ENCODE measurements at places on chromosomes 13 and 19.
A peak's percentile ranks its signal among the peaks of the same experiment; 100 is the strongest.

- no peak for DNase-seq
Observed at GRCh38 chr19:4557144-4557970, 2.1 kb downstream of the SEMA6B start.

DNA sequence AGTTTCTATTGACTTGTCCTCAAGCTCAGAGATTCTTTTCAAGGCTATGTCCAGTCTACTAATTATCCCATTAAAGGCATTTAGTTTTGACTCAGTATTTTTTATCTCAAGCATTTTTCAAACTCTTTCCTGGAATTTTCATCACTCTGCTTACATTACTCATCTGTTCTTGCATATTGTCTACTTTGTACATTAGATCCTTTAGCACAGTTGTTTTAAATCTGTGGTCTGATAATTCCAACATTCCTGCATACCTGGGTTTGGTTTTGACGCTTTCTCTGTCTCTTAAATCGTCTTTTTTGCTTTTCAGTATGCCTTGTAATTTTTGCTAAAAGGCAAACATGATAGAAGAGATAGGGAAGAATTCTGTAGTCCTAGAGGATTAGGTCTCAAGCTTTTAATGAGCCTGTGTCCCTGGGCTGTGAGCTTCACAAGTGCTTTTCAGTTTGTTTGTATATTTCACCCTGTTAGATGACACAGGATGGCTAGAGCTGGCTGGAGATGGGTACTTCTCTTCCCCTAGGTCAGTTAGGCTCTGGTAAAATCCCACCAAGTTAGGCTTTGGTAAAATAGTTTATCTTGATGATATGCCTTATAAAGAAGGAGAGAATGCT is 46.1 kb upstream of the GPC6 start:
- no peak for DNase-seq

DNA sequence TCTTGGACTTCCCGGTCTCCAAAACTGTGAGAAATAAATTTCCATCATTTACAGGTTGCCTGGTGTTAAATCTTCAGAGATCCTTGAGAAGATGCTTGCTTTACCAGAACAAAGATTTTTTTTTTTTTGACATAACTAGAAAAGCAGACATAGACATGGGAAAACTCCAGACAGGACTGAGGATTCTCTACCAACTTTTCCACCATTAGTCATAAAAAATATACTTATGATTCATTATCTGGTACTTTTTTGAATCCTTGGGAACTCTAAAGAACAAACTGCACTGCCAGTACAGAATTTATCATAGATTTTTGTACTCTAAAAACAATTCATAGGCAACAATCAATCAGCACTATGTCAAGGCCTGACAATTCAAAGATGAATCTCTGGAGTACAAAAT is 487.6 kb downstream of the EFNB2 start:
- DNase-seq: no peak

DNA sequence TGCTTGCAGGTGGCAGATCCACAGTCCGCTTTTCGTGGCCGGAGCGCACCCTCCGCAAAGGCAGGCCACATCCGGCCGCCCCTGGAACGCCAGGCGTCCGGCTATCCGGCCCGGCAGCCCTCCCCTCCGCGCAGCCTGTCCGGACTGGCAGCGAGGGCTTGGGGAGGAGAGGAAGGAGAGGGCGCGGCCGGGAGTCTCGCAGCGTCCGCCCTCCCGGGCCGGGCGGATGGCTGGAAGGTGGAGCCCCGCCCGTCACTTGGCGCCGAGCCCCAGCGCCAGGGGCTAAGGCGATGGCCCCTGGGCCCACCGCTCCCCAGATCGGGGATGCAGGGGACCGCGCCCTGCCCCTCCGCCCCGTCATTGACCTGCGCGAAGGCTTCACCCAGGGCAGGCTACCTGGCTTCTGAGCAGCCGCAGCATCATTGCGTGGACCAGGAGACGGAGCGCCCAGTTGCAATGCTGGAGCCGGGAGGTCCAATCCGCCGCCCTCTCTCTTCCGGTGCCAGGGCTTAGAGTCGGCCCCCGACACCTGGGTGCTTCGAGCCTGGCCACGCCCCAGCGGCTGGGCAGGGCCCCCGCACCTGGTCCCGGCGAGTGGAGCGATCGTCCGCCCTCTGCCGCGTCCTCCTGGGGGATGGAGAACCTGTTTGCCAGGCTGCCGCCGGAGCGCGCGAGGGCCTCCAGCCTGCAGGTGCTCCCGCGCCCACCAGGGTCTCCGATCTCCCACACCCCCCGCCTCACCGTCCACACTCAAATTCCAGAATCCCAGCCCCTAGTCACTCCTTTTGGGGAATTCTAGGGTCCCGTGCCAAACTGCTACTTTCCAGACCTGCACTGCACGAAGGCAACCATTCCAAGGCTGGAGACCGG is at the start of gene FUT1:
Gene FUT1 (minus strand): TSS at position 146 of the 870 bp plus-strand sequence. CDS start 1,360 bp downstream, outside the sequence.
- no peak for DNase-seq

GRCh38 chr13:37681281-37682032 is 82.9 kb upstream of the POSTN start:
- no peak for DNase-seq

- DNase-seq: no peak
Observed at GRCh38 chr13:40662866-40663265, 3.6 kb downstream of the FOXO1 start.

DNA sequence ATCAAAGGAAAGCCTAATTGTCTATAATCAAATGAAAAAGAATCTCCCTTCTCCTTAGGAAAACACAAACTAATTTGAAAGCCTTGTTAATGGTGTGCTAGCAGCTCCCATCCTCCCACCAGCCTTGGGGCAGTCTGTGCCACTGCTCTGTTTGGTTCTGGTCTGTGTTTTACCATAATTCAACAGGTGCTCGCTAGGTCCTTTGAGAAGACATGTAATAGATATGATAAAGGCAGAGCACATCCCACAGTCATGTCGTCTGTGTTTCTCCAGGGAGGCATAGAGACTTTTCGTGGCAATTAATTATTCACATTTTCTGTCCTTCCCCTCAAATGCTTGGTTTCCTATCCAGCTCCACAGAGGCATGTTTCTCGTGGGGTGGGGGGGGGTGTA is 23.8 kb downstream of the FAM124A start:
- no peak for DNase-seq

DNA sequence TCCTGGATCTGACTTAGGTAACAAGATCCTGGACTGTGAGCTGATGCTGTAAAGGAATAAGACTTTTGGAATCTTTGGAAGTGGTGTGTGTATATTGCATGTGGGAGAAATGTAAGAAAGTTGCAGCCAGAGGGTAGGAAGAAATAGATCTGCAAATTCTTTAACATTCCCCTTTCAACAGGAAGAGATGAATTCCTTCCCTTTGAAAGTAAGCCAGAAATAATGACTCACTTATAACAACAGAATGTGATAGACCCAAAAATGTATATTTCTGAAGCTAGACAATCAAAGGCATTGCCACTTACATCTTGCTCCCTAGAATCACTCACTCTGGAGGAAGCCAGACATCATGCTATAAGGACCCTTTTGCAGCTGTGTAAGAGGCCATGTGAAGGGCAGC is 9.8 kb upstream of the SIAH3 start:
- DNase-seq: no peak

GRCh38 chr13:36362251-36362650 is 16.1 kb upstream of the SPART start:
- no peak for DNase-seq

DNA sequence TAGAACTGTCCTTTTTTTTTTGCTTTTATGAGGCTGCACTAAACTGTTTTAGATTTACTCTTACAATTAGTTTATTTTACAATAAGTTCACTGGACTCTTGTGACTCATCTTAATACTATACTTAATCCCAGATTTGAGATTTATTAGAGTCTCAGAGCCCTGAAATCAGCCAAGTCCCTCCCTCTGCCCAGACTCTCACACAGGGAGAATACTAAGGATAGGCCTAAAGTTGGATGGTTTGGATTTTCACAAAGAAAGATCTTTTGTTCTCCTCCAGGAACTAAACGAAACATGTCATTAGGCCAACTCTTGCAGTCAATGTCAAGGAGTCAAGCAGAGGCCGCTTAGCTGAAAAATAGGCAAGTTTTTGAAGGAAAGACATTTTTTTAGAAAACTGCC is 42.7 kb upstream of the MIR17HG start:
- no peak for DNase-seq

- DNase-seq: peak; percentile 79
Observed at GRCh38 chr13:52848455-52849195, at the start of gene PCDH8. PCDH8 (minus strand) TSS chr13:52848640; CDS start chr13:52848436, 204 bp downstream.

- no peak for DNase-seq
Observed at GRCh38 chr13:19737844-19738557, 44.7 kb downstream of the PSPC1 start.

GRCh38 chr13:20337884-20338551 is 105.9 kb upstream of the GJB6 start:
- DNase-seq: no peak

DNA sequence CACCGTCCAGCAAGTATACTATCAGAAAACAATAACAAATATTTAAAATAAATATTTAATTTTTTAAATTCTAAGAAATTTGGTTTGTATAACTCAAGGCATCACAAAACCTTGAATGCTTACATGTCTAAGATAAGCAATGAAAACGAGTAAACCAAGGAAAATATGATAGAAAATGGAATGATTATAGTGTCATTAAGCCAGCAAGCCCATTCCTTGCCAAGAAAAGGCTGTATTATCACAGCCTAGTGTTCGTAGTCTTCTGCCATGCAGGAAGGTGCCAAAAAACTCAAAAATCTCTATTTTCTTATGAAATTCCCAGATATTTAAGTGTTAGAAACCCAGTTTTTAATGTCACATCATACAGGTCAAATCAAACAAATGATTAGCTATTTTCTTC is 136.4 kb downstream of the STOML3 start:
- DNase-seq: no peak

- no peak for DNase-seq
Observed at GRCh38 chr19:38527466-38528136, 90.2 kb downstream of the MAP4K1 start.

DNA sequence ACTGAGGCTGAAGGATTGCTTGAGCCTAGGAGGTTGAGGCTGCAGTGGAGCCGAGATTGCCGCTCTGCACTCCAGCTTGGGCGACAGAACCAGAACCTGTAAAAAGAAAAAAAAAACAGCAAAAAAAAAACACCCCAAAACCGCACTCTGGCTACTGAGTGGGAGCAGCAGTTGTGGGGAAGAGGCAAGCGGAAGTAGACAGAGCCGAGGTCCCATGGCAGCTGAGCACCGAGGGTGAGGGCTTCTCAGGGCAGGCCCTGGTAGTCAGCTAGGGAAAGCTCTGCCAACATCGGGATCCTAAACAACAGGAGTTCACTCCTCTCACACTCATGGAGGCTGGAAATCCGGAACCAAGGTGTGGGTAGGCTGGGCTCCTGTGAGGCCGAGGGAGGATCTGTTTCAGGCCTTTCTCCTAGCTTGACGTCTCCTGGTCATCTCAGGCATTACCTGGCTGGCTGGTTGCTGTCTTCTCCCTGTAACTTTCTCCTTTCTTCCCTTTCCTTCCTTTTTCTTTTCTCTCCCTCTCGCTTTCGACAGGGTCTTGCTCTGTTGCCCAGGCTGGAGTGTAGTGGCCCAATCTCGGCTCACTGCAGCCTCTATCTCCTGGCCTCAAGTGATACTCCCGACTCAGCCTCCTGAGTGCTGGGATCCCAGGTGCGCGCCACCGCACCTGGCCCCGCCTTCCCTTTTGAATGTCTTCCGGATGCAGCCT is 15.8 kb upstream of the LATS2 start:
- DNase-seq: no peak

- no peak for DNase-seq
Observed at GRCh38 chr13:113406321-113407102, 42.6 kb upstream of the GRTP1 start.

DNA sequence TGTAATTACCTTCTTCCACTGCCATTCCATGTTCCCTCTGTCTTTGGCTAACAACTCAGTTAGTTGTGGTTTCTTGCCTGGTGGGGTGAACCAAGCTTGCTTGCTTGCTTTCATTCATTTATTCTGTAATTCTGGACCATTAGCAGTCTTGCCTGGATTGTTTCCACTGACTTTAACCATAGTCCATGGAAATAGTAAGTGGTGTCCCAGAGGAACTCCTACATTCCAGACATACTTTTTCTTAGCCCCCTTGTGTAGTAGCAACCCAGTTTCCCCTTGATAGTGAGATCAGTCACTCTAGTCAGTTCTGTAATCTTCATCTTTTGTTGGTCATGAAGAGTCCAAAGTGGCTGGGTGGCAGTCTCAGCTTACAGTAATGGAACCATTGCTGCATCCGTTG is 23.2 kb downstream of the PDS5B start:
- DNase-seq: no peak

- no peak for DNase-seq
Observed at GRCh38 chr13:58630794-58631193, 999.2 kb downstream of the PCDH17 start.

GRCh38 chr19:17775245-17775927 is 19.6 kb upstream of the B3GNT3 start:
- peak; percentile 59 for DNase-seq

DNA sequence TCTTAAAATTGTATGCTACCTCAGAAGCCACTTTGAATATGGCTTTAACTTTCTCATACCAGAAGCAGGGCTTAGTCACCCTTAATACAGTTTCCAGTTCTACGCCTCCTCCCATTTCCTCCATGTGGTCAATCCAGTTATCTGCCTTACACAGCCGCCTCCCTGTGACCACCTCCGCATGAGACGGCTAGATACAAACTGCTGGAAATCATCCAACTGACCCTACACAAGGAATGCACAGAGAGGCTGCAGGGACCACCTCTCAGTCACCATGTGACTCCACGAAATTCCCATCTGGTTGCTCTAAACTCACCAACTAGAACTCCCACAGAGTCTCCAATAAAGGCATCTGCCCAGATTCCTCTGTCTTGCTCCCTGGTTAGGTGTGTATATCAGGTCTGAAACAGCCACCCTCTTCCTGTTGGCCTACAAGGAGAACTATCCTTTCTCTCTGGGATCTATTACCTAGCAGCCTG is 6.8 kb downstream of the ZNF564 start:
- DNase-seq: no peak

DNA sequence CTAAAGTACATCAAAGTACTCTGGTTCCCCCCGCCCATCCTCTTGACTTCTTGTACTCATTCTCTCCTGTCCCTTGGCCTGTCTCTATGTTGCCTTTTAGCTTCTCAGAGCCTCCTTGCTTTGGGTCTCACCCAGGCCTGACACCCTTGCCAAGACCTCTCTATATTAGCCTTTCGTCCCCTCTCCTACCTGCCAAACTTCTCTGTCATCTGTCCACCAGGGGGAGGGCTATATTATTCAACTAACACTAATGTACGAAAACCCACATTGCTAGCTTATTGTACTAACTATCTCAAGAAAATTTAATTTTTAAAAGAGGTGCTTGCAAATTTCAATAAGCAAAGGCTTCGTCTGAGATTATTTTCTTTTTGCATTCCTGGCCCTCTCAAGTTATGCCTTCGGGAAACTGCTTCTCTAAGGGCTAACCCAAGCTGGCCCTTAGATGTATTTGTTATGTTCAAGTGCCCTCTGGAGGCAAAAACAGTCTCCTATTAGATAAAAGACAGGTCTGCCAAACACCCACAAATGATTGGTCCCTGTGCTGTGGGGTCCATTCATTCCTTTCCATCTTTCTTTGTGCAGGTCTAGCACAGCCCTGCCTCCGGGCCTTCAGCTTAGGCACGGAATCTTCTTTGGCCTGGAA is 6.3 kb upstream of the MRPS31 start:
- peak; percentile 40 for DNase-seq

All from neuronal stem cell (in vitro differentiated cells).